ENCODE measurements at places on chromosomes 11 and 22. TPM values are rescaled to one million over a fixed set of nuclear protein-coding genes. Genes with fewer than 3 reads are reported as not detected.
A peak's percentile ranks its signal among the peaks of the same experiment; 100 is the strongest.

The CNGA4 gene
- not detected for total RNA-seq

The CEP126 gene
- 1.1 TPM for total RNA-seq

The OR52I1 gene
- total RNA-seq, result not detected

The KCNJ1 gene
- not detected for total RNA-seq

The YPEL4 gene
- total RNA-seq, result not detected

GRCh38 chr11:106077609-106078455 is at the start of gene AASDHPPT:
AASDHPPT (plus strand) TSS chr11:106077662; CDS start chr11:106077711, 49 bp downstream.
- peaks cover 54% of the 10 kb centered on the region for H3K4me1 ChIP-seq
- H3K36me3 ChIP-seq, result no peaks in the 10 kb centered on the region
- peak within 1 kb of the TSS; percentile 95 for H3K27ac ChIP-seq
- H3K4me3 ChIP-seq, result peak within 1 kb of the TSS; percentile 61

GRCh38 chr11:1573077-1573902 is 1.2 kb upstream of the DUSP8 start:
- H3K36me3 ChIP-seq, result no peaks in the 10 kb centered on the region
- peak overlapping the region; percentile 94 for H3K27ac ChIP-seq
- peak overlapping the region; percentile 53 for H3K4me3 ChIP-seq
- H3K4me1 ChIP-seq, result peaks cover 54% of the 10 kb centered on the region

- H3K27me3 ChIP-seq, result no peaks in the 10 kb centered on the region
- H3K36me3 ChIP-seq, result no peaks in the 10 kb centered on the region
- no peak for DNase-seq
- H3K4me1 ChIP-seq, result peaks cover 21% of the 10 kb centered on the region
These were observed 5.9 kb upstream of the BATF2 start for GRCh38 chr11:65002706-65003105.

DNA sequence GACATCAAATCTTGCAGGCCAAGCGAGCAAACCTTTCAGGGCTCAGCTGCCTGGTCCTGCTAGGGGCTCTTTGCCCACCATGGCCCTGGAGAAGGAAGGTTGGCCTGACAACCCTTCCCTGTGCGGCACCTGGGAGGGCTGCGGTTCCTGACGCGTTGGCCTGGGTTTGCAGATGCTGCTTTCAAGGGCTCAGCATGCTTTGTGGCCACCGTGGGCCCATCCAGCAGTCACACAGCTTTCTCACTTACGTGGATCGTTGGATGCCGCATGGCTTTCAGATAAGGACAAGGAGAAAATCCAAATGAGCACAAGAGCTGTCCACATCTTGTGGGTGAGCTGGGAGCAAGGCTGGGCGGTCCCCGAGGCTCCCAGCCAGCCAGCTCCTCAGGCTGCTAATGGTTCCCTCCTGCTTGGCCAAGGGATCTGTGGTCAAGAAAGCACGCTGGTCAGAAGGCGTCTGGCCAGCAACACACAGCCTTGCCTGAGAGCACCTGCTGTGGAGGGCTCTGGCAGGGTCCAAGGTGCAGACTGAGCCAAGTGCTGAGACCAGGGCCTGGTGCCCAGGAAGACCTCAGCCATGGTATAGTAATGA is 8.2 kb downstream of the C11orf24 start:
- H3K27ac ChIP-seq, result no peak overlapping the region
- no peak overlapping the region for H3K4me3 ChIP-seq
- peaks cover 34% of the 10 kb centered on the region for H3K36me3 ChIP-seq
- no peak for DNase-seq
- H3K27me3 ChIP-seq, result no peaks in the 10 kb centered on the region

- no peaks in the 10 kb centered on the region for H3K4me1 ChIP-seq
- H3K27me3 ChIP-seq, result no peaks in the 10 kb centered on the region
- H3K27ac ChIP-seq, result no peak overlapping the region
- no peak for DNase-seq
- no peaks in the 10 kb centered on the region for H3K36me3 ChIP-seq
These were observed 6.5 kb downstream of the FCHSD2 start for GRCh38 chr11:73135346-73136284.
